ENCODE measurements at places on chromosomes 6 and 20.

GRCh38 chr6:69690986-69691385 is 105.8 kb downstream of the LMBRD1 start:
- no peak for DNase-seq

GRCh38 chr20:16576219-16576618 is 3.0 kb upstream of the KIF16B start:
- DNase-seq: no peak

DNA sequence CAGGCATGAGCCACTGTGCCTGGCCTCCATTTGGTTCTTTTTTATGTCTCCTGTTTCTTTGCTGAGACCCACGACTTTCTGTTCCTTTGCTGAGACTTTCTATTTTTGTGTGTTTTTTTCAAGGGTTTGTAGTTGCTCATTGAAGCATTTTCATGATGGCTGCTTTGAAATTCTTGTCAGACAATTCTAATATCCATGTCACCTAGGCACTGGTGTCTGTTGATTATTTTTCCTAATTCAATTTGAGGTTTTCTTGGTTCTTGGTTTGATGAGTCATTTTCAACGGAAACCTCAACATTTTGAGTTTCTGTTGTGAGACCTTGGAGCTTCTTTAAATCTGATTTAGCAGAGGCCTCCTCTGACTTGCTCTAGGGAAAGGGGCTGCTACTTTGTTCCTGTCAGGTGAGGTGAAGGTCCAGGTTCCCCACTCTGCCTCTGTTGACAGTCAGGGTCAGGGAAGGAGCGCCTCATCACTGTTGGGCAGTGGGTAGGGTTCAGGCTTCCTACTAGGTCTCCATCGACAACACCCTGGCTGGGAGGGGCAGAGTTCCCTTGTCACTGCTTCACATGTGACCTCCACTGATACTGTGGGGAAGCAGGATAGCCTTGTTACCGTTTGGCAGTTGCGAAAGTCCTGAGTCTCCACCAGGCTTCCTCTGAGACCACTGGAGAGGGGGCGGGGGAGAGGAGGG is 67.2 kb upstream of the RNF24 start:
- DNase-seq: no peak

- no peak for DNase-seq
These were observed 82.6 kb upstream of the CCDC167 start for GRCh38 chr6:37582306-37582705.

DNA sequence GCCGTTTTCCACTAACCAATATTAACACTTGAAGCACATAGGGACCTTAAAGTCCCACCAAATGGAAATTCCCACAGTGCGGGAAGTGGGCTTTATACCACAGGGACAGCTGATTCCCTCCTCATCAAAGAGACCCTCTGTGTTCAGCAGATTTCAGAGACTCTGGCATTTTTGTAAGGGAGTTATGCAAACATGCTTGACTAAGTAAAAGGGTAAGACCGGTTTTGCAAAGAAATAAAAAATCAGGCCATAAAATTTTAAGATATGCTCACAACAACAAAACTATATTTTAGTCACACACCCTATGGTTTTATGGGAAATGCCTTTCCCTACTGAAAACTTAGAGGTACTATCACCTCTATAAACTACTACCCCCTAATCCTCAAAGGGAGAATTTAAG is 45.4 kb upstream of the SPTLC3 start:
- DNase-seq: no peak

DNA sequence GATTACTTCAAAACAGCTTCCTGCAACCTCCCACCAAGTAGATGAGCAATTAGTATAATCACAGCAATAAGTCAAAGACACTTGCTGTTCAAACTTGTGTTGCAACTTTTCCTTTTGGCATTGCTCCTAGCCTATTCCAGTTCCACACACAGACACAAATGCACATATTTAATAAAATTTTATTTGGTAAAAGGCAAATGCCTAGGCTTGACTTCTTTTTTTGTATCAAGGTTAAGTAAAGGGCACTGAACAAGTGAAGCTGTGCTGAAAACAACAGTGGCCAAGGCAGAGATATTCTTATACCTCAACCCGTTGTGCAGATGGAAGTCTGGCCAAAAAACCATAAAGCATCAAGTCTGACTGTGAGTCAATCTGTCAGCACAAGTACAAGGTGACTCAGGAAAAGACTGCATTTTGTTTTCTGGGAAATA is 708.4 kb upstream of the CITED2 start:
- DNase-seq: peak; percentile 87

GRCh38 chr20:23358563-23358906 is 3.4 kb upstream of the GZF1 start:
- DNase-seq: no peak

DNA sequence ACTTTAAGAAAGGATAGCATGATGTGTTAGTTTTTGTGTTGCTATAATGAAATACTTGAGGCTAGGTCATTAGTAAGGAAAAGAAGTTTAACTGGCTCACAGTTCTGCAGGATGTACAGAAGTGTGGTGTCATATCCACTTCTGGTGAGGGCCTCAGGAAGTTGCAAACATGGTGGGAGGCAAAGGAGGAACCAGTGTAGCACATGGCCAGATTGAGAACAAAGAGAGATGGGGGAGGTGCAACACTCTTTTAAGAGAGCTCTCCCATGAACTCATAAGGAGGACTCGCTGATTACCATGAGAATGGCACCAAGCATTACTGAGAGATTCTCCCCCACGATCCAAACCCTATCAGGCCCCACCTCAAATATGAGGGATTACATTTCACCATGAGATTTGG is 265.4 kb downstream of the RIMS1 start:
- DNase-seq: no peak

- DNase-seq: no peak
These were observed 223.0 kb downstream of the NKAIN2 start for GRCh38 chr6:124026694-124027093.

DNA sequence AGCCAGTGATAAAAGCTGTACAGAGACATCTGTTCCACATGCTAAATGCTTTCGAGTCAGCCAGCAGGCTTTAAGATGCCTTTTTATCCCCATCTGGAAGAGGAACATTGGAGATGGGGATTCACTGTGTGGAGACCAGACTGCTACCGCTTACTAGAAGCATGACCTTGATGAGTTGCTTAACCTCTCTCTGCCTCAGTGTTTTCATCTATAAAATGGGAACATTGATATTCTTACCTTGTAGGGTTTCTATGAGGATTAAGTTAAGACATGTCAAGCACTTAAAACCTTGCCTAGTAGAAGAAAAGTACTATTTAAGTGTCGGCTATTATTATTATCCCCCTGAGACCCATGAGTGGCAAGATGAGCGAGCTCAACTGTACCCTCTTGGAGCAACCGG is 165.3 kb upstream of the SNX9 start:
- DNase-seq: no peak

- DNase-seq: no peak
These were observed 625 bp upstream of the TNXB start for GRCh38 chr6:32109765-32110160.

DNA sequence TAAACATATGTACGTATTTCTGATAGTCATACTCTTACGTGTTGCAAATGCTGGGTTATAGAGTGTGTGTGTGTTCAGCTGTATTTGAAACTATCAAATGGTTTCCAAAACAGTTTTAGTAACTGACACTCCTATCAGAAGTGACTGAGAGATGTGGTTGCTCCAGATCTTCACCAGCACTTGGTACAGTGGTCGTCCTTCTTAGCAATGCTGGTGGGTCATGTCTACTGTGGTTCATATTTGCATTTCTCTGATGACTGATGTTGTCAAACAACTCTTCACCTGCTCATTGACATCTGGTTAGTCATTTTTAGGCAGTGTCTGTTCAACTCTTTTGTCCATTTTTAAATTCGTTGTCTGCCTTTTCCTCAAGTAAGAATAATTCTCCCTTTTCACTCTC is 259.3 kb downstream of the KIF16B start:
- no peak for DNase-seq

GRCh38 chr20:41697861-41698559 is 79.8 kb upstream of the CHD6 start:
- DNase-seq: no peak

GRCh38 chr6:18076231-18076630 is 46.2 kb downstream of the NHLRC1 start:
- peak; percentile 80 for DNase-seq

DNA sequence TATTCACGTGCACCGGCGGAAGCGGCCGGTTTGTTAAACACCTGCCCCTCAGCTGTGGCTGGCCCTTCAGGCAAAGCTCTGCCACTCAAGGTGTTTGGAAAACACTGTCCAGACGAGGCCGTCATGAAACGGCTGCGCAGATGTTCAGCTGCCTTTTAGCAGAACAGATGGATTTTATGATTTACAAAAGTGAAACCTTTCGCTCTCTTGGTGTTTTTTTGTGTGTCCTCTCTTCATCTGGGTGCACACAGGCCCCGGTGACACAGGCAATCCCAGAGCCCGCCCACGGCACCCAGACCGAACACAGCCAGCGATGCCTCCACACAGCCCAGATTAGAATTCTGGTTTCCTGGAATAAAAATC is 397.0 kb downstream of the SMOC2 start:
- no peak for DNase-seq

- no peak for DNase-seq
These were observed 23.0 kb upstream of the IGF2R start for GRCh38 chr6:159945801-159946392.

DNA sequence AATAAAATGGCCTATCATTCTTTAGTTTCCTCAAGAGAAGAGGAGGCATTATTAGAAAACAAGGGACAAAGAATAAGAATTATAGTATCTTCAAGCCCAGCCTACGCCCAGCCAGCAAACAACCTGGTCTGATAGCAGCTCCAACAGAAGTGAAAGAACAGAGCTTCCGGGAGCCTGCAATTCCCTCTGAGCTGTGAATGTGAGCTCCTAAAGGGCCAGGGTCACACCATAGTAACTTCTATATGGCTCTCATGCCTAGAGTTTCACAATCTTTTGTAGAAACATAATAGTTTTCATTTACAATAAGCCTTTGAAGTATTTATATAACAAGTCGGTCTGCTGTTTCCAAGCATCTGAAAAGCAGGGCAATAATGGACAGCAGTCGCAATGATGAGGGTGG is 116.5 kb downstream of the SMLR1 start:
- DNase-seq: no peak

DNA sequence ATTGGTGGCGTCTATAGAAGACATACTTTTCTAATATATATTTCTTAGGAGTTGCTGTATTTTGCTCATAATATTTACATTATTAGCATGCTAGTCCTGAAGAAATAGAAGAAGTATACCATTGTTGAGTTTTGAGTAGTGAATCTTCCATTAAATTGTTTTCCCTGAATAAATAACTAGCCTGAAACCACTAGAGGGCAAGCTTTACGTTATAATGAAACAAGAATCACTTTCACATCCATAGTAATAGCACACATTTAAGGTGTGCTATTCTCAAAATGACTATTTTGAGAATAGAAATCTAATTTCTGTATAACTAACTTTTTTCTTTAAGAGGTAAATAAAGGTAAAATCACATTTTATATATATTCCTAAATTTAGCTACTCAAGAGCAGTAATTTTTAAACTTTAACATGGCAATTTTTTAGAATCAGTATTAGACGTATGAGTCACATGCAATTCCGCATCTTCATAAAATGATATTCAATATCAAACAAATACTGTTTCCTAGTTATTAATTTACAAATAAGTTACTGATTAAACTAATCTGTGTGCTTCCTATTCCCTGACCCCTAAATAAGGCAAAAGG is 213.2 kb upstream of the MANEA start:
- DNase-seq: no peak

DNA sequence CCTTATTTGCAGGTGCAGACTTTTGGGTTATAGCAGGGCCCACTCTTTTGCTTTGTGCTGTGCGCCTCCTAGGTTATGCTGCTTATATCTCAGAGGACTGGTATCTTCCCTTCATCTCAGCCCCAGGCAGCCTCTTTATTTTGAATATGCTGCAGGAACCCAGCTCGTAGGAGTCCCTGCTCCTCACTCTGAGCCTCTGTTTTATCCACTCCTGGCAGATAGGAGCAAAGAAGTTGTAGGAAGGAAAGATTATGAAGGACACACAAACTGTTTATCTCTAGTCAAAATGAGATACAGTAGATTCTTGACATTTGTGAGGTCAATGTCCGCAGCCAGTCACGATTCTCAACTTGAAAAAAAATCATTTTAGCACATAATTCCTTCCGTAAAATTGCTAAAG is 15.6 kb downstream of the L3MBTL3 start:
- no peak for DNase-seq

DNA sequence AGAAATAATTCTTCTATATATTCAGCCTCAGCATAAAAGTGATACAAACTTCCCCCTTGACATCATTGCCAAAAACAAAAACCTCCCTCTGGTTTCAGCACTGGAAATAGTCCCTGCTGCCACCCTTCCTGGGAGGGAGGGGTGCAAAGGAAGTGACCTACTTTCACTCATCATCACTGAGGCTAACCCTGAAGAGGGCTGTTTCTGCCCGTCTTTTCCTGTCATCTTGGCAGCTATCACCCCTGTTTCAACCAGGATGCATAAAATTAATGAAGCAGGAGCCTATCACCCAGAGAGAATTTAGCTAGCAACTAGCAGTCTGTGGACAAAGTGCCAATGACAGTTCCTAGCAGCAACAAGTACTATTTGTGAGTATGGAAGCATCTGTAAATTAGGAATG is 397.8 kb downstream of the LAMA2 start:
- DNase-seq: no peak

- DNase-seq: no peak
These were observed 61.8 kb downstream of the ANKS1A start for GRCh38 chr6:34950849-34951248.

GRCh38 chr20:3741836-3742458 is 9.5 kb downstream of the HSPA12B start:
- no peak for DNase-seq
